Mononuclear cell (primary cell): ENCODE measurements at places on chromosomes 16 and 17. TPM values are rescaled to one million over a fixed set of nuclear protein-coding genes. Genes with fewer than 3 reads are reported as not detected.

The CLEC3A gene
- total RNA-seq, result not detected

The TBC1D3I gene
- total RNA-seq, result not detected

The PRDM7 gene
- total RNA-seq, result not detected

The KRTAP2-1 gene
- total RNA-seq, result not detected

The KRT12 gene
- total RNA-seq, result not detected

The OR4D1 gene
- 0.42 TPM for total RNA-seq

The NPIPB9 gene
- 15.5 TPM for total RNA-seq

The KRT32 gene
- not detected for total RNA-seq

The ZDHHC7 gene
- 101 TPM for total RNA-seq

The CDH8 gene
- not detected for total RNA-seq

The ADGRG1 gene
- total RNA-seq, result 12.2 TPM

The ITGAD gene
- under 0.01 TPM for total RNA-seq

The SPATA22 gene
- total RNA-seq, result not detected

The TMEM92 gene
- not detected for total RNA-seq

The NMT1 gene
- total RNA-seq, result 35.2 TPM

The TMEM186 gene
- 1.3 TPM for total RNA-seq

The TMEM98 gene
- total RNA-seq, result not detected

The ABCC11 gene
- total RNA-seq, result 0.52 TPM

The BIRC5 gene
- 0.21 TPM for total RNA-seq

The MGAT5B gene
- total RNA-seq, result 0.42 TPM

The PGS1 gene
- total RNA-seq, result 62.8 TPM

The OR1F1 gene
- total RNA-seq, result not detected

The RMI2 gene
- 1.2 TPM for total RNA-seq

The ZP2 gene
- not detected for total RNA-seq

The GUCY2D gene
- 0.10 TPM for total RNA-seq

The KRT27 gene
- total RNA-seq, result not detected

The TMIGD1 gene
- total RNA-seq, result not detected
